Left cardiac atrium (tissue), 4 donors: ENCODE measurements at places on chromosomes 2 and 18.

- DNase-seq: peak; percentile 59
Observed at GRCh38 chr18:3596637-3597384, 146.8 kb downstream of the TGIF1 start.

- no peak for DNase-seq
Observed at GRCh38 chr18:12773369-12773768, 70.5 kb downstream of the PSMG2 start.

- DNase-seq: no peak
Observed at GRCh38 chr2:48482313-48482712, 47.6 kb upstream of the STON1 start.

DNA sequence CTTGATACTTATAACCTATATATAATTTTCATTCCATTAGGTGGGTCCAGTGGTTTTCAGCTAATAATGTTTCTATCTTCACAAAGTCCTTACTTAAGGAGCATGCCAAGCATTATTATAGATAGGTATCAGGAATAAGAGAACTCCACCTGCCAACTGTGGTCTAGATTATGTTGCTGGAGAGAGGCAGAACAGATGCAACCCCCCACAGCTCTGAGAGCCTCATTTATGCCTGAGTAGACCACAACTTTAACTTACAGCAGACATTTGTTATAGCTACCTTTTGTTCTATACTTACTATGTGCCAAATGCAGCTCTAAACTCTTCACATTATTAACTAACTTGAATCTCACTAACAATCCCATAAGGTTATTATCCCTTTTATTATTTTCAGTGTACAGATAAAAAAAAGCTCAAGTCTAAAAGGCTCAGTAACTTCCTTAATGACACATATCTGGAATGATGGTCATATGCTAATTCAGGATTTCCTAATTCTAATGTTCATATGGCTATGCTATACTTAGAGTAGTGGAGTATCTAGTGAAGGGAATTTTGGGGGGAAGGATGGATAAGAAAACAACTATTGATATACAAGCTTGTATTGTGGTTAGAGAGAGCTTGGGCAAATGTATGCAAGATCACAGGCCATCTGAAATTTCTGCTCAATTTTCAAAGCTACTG lies 119.1 kb upstream of the RND3 start:
- DNase-seq: no peak

DNA sequence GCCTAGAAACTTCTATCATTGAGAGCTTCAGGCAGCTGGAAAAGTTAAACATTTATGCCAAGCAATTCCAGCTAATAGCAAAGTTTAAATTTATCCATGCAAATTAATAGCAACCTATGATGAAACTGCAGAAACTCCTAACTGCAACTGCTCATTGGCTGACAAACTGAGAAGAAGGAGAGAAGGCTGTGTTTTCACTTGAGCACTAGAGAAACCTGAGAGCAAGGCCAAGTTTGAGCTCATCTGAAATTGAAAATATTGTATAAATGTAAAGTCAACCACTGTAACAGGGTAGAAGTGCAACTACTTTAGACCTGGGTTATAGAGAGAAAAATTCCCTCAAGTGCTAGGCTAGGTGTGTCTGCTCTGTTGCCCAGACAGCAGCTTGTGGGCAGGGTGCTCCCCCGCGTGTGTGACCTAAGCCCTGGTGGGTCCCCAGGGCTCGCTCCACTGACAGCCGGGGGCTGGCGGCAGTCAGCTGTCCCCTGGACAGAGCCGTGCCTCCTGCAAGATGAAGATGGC lies 50.2 kb downstream of the CABYR start:
- no peak for DNase-seq

DNA sequence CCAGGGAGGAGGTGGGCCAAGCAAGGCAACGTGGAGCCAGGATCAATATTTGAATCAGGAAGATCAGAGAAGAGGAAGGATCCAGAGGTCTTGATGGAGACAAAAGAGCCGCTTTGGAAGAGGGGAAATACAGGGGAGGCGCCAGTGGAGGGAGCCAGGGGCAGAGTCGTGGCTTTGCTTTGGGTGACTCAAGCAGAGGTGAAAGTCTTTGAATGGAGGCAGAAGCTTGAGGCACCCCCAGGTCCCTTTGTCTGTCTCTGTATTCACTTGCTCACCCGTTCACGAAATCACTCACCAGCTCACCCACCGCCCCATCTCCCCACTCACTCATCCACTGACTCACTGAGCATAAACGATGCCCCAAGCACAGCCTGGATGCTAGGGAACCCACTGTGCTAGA lies 134.1 kb downstream of the ACOXL start:
- DNase-seq: no peak

DNA sequence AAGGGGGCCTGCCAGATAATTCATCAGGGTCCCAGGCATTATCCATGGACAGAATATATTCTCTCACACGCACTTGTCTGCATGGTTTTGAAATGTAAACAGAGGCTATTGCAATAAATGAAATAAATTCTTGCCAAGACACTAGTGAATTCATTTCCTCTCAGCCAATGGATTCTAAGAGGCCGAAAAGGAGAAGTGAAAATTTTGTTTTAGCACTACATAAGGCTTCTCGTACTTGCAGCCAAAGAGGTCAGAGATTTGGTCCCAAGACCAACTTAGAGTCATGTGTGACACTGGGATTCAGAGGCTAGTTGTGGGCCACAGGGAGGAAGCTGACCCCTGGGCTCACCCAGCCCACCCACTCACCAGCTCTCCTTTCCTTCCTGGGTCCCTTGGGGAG lies 184.1 kb upstream of the GLI2 start:
- DNase-seq: no peak

DNA sequence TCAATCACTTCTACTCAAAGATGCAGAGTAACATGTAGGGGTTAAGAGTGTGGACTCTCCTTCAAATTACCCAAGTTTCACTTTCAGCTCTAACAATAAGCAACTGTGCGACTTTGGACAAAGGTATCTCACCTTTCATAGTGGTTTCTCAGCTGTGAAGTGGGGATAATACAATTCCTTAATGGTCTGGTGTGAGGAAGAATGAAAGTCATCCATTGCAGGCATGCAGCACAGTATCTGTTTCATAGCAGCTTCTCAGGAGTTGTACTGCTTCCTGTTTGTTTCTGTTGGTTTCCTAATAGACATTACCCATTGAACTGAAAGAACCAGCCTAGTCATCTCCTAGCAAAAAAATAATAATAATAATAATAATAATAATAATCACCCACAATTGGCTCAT lies 74.4 kb downstream of the DDX18 start:
- no peak for DNase-seq

GRCh38 chr2:69122271-69122670 lies 109.3 kb downstream of the ANTXR1 start:
- no peak for DNase-seq

GRCh38 chr18:4468511-4468910 lies 13.4 kb upstream of the DLGAP1 start:
- DNase-seq: no peak

DNA sequence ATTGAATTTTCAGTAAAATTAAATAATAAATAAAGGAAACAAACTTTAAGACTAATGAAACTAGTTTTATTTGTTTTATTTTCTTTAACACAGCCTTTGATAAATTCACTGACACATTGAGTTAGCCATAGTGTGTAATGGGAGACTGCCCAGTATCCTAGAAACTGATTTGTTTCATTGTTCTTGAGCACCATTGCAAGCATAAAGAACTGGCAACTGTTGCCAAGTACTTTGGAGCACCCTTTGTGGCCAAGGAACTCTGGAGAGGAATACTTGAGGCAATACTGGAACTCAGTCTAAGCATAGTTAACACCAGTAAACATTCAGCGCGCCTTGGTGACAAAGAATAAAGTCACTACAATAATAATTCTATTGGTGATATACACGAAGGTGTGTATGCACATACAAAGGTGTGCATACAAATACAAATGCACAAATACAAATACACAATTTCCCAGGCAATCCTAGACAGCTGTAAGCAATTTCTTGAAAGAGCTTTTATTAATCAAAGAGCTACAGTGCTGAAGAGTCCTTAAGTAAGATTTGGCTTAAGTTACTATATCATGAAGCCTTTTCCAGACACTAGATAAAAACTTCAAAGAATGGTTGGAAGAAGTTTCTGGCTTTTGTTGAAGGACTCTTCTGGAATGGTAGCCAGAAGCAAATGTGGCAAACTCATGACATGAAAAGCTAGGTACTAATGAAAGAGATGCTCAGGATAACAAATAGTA lies 1371.2 kb downstream of the LRP1B start:
- DNase-seq: no peak

DNA sequence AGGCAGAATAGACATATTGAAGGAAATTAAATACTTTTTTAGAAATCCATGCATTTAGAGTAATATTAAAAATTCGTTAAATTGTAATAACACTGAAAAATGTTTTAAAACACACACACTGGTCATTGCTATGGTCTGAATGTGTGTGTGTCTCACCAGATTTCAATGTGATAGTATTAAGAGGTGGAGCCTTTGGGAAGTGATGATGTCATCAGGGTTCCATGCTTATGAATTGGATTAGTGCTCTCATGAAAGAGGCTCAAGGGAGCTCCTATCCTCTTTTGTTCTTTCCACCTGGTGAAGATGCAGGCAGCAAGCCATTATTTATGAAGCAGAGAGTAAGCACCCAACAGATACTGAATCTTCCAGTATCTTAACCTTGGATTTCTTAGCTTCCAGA lies 441.8 kb downstream of the CDH2 start:
- DNase-seq: no peak

DNA sequence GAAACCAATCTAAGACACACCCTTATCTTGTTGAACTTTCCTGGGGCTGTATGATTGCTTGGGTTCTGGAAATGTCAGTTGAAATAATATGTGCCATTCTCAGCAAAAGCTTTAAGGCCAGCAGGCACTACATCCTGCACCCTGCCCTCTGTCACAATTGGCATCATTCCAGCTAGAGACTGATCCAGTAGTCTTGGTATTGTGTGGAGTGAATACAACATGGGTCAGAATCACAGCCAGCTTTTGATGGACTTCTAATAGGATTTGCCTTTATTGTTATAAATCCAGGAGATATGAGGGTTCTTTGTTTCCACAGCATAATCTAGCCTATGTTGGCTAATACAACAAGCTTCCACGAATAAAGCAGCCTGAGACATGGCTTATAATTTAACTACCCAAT lies 617.0 kb upstream of the CDH2 start:
- no peak for DNase-seq

DNA sequence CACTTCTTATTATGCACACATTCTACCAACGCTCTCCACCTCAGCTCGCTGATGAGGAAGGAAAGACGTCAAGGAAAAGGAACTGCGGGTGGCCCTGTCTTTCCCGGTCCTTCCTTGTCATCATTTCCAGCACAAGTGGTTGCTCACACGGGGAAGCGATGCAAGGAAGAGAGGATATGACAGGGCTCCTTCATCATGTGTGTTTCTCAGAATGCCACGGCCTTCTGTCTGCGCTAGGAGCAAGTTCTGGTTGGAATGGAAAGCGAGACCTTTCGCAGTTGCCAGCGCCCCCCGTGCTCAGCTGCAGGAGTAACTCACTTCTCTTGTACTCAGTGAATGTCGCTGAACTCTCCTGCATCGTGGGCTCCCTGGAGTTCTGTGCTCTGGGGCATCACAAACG lies 191.8 kb upstream of the GLI2 start:
- no peak for DNase-seq

GRCh38 chr2:56183643-56184499 lies at the start of gene CCDC85A:
CCDC85A (plus strand) TSS chr2:56183990; CDS start chr2:56184625, 635 bp downstream.
- DNase-seq: peak; percentile 85

- no peak for DNase-seq
Observed at GRCh38 chr2:41772697-41773096, 275.1 kb upstream of the PKDCC start.

DNA sequence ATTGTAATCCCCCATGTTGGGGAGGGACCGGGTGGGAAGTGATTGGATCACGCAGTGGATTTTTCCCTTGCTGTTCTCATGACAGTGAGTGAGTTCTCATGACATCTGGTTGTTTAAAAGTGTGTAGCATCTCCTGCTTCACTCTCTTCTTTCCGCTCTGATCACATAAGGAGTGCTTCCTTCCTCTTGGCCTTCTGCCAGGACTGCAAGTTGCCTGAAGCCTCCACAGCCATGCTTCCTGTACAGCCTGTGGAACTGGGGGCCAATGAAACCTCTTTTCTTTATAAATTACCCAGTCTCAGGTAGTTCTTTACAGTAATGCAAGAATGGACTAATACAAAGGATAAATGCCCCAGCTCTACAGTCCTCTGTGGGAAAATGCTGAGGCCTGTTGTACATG lies 437.5 kb upstream of the NXPH2 start:
- no peak for DNase-seq

DNA sequence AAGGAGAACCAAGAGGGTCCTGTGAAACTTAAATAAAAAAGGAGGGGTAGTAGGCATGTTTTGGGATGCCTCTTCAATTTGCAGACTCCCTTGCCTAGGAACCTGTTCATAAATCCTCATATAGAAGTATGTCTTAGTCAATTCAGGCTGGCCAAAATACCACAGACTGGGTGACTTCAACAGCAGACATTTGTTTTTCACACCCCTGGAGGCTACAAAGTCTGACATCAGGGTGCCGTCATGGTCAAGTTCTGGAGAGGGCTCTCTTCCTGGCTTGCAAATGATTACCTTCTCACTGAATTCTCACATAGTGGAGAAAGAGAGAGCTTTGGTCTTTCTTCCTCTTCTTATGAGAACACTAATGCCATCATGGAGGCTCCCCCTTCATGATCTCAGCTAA lies 4.1 kb upstream of the TCF4 start:
- no peak for DNase-seq

- DNase-seq: no peak
Observed at GRCh38 chr2:149331023-149331400, 625 bp downstream of the LYPD6 start.

DNA sequence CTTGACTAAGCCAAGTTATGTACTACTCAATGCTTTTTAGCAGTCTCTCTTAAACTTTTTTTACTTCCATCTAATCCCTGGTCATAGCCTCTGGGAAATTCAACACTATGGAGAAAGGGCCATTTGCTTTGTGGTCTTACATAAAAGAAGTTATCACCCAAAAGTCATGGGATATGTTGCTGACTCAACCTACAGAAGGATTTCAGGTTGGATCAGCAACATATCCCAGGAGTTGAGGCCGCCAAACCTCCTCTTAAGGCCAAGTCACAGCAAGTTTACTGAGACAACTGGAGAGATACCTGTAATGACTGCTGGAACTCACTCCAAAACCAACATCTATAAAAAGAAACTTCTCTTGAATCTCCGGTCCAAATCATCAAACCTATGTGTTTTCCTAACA lies 141.1 kb downstream of the IRS1 start:
- DNase-seq: no peak

- DNase-seq: no peak
Observed at GRCh38 chr2:45218297-45218696, 209.0 kb upstream of the SIX2 start.

GRCh38 chr2:212733273-212733672 lies 194.7 kb upstream of the ERBB4 start:
- DNase-seq: no peak

GRCh38 chr2:32647180-32647651 lies 19.4 kb downstream of the TTC27 start:
- no peak for DNase-seq

DNA sequence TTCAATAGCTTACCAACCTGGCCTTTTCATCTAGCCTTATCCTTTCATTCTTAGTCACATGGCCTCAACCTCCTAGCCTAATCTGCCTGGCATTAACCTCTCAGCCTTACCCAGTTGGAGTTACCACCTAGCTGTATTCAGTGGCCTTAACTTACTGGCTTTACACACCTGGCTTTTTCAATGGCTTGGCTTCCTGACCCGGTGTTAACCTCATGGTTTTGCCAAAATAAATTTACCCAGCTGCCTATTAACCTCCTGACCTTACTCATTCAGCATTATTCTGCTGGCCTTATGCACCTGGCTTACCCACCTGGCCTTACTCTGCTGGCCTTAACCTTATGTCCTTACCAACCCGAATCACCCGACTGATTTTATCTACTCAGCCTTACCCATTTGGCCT lies 135.5 kb upstream of the ZSWIM2 start:
- no peak for DNase-seq
